ENCODE measurements at places on chromosomes 12 and 14. TPM values are rescaled to one million over a fixed set of nuclear protein-coding genes. Genes with fewer than 3 reads are reported as not detected.

The TSPAN8 gene
- total RNA-seq, result 200 TPM

The C14orf180 gene
- total RNA-seq, result not detected

The IRAK3 gene
- total RNA-seq, result 9.1 TPM

The GZMH gene
- total RNA-seq, result not detected

The TMEM253 gene
- 0.12 TPM for total RNA-seq

The MYF6 gene
- not detected for total RNA-seq

The TMEM19 gene
- 62.4 TPM for total RNA-seq

The ERP27 gene
- 0.13 TPM for total RNA-seq
